ENCODE measurements at places on chromosomes 2 and 18.

- no peak for DNase-seq
Measured at GRCh38 chr2:36912695-36913094, 53.6 kb downstream of the STRN start.

DNA sequence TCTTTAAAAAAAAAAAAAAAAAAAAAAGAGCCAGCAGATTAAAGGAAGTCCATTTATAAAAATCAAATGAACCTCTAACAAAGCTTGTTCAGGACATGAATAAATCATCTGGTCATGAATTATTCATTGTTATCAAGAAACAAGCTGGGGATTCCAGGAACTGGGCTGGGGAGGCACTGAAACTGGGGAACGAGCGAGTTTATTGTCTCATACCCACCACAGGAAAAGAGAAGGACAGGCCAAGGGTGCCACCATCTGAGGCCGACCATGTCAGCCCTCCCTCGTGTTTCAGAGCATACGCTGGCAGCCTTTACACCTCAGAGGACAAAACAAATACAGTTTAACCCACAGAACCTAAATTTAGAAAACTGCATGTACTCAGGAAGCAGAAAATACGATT lies 164.2 kb downstream of the VWC2L start:
- no peak for DNase-seq

GRCh38 chr18:41618147-41618546 lies 336.9 kb upstream of the PIK3C3 start:
- DNase-seq, result no peak

DNA sequence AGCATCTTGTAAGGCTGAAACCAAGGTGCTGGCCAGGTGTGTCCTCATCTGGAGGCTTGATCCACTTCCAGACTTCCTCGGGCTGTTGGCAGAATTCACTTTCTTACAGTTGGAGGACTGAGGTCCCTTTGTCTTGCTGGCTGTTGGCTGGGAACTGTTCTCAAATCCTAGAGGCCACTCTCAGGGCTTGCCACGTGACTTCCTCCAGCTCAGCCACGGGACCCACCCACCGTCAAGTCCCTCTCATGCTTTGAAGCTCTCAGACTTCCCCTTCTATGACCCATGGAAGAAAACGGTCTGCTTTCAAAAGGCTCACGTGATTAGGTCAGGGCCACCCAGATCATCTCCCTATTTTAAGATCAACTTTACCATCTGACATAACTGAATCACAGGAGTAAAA lies 77.1 kb downstream of the SMAD4 start:
- DNase-seq, result no peak

DNA sequence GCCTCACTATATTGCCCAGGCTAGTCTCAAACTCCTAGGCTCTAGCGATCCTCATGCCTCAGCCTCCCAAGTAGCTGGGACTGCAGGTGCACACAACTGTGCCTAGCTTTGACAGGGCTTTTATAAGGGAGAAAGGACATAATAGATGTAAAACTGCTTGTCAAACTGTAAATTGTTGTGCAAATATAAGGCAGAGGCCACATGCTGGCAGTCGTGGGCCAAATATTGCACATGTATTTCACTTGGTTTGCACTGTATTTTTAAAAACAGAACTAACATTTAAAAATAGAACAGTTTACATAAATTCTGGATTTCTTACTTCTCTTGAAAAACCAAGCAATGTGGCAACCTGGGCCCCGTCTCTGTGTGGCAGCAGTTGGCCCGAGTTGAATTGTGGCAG lies 31.2 kb upstream of the MYO3B start:
- DNase-seq, result no peak

DNA sequence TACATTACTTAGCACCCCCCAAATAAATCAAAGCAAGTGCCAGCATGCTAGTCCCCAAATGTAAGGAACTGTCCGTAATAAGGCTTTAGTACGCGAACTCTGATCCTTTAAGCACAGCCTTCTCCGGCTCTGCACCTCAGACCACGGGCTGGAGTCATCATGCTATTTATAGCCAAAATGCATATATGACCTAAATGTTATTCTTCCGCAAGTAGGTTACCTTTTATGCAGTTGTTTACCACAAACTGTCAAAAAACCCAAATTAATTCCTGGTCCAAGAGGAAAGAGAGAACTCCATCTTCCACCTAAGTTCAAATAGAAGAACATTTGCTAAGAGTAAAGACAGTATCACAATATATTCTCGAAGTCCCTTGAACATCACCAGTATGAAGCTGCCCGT lies 42.7 kb downstream of the ZNF516 start:
- DNase-seq, result no peak

- DNase-seq, result no peak
Measured at GRCh38 chr18:40473221-40474029, 1481.6 kb upstream of the PIK3C3 start.

GRCh38 chr2:64947885-64948284 lies 41.3 kb upstream of the SLC1A4 start:
- DNase-seq, result no peak

GRCh38 chr2:101305035-101305434 lies 3.5 kb downstream of the RNF149 start:
- DNase-seq, result no peak

DNA sequence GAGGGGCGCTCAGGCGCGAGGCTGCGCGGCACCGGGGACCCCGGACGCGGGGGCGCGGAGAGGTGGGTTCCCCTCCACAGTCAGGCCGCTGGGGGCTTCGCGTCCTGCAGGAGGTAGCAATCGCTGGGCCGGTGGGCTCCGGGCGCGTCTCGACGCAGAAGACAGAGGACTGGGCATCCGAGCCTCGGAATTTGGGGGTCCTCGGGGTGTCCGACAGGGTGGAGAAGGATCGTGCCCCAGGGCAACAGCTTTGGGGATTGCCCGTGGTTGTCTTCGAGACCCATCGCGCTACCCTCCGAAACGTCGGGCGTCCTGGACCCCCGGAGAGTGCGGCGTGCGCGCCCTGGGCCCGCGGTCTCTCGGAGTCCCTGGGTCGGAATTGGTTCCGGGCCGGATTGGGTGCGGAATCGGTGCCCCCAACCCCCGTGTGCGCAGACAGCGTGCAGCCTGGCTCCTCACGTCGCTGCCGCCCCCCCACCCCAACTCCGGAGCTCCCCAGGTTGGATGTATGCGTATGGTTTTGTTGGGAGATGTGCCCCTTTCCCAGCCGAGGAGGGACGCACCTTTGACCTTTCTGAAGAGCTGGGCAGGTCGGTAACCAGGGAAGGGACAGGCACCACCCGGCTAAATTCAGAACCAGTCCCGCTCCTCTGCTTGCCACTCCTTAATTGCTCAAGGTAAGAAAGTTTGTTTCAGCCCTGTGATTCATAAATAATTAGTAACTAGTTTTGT lies 750 bp downstream of the NPAS2 start:
- no peak for DNase-seq

DNA sequence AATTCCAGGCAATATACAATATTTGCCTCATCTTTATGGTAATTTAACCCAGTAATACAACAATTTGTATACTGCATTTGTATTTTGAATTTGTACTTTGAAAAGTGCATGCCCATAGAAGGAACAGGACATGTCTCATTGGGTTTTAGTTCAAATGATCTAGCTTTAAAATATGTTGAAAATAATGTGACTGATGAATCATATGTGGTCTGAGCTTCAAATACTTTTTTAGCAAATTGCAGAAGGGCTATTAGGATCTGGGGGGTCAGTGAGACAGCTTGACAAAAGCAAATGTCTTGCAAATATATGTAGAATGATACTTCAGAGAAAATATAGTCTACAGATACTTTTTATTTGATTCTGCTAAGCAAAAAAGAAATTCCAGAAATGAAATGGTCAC lies 248.9 kb downstream of the DCC start:
- DNase-seq, result no peak

- DNase-seq, result no peak
Measured at GRCh38 chr2:220814441-220814840, 757.7 kb downstream of the EPHA4 start.

- DNase-seq, result no peak
Measured at GRCh38 chr2:156890529-156891148, 366.9 kb upstream of the GALNT5 start.

GRCh38 chr2:202149155-202149762 lies 76.2 kb downstream of the KIAA2012 start:
- DNase-seq, result no peak

GRCh38 chr18:12754511-12754910 lies 51.7 kb downstream of the PSMG2 start:
- DNase-seq, result no peak

GRCh38 chr18:39455285-39455684 lies 1889.7 kb upstream of the CELF4 start:
- no peak for DNase-seq

GRCh38 chr2:216082805-216083204 lies 1.1 kb downstream of the TMEM169 start:
- no peak for DNase-seq

GRCh38 chr2:69624131-69624530 lies 19.4 kb downstream of the AAK1 start:
- no peak for DNase-seq

DNA sequence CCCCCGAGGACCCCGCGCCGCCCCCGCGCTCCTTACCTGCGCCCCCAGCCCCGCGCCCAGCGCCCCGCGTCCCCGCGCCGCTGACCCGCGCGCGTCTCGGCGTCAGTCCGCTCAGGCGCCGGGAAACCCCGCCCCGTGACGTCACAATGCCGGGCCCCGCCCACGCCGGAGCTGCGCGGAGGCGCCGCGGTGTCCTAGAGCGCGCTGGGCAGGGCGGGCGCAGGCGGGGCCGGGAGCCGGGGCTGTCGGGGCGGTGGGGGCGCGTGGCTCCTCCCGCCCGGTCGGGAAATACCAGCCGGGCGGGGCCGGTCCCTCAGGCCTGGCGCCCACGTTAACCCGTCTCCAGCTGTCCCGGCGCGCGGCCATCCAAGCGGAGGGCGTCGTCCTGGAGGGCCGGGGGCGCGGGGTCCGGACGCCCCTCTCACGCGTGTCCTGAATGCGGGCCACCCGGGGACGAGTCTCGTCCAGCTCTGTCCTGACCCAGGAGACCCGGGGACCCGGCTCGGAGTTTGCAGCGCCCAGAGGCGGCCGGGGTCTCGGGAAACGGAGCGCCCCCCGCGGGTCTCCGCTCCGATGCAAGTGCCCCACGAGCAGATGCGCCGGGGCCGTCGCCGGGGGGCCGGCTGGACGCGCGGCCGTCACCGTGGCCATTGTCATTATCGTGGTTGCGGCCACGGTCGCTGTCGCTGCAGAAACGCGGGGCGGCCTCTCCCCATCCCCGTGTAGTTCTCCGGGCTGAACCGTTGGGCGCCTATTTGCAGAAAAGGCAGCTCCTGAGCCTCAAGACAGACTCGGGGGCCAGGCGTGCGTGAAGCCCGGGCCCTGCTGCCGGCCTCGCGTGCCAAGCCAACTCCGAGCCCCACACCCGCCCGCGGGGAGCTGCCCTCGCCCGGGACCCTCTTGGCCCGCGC lies at the start of gene SLC66A2:
Gene SLC66A2 (minus strand): TSS at position 109 of the 911 bp plus-strand sequence. CDS start 727 bp downstream, outside the sequence.
- DNase-seq, result no peak

DNA sequence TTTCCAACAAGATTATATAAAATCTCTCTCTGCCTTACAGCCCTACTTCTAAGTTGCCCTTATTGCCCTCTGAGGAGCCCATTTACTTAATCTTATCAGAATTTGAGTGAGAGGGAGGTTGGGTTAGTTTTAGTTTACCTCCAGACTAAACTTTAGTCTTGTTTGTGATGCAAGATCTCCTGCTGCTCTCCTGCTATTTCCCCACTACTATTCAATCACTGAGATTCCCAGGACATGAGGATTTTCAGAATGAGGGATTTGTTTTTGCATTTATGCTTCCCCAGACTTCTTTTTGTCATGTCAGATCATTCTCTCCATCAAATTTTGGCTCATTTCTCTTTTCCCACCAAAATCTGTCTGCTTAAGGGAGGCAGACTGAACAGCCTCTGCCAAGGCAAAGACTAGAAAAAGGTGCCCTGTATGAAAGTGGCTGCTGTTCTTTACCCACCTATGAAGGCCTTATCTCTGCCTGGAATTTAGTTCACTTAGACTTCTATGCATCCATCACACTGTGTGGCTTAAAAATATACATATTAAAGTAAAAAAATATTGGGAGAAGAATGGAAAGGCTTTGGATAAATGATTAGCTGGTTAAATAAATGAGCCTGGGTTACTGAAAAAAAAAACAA lies 401.3 kb downstream of the PID1 start:
- DNase-seq, result no peak

GRCh38 chr2:227482638-227483340 lies 10.8 kb downstream of the AGFG1 start:
- no peak for DNase-seq

DNA sequence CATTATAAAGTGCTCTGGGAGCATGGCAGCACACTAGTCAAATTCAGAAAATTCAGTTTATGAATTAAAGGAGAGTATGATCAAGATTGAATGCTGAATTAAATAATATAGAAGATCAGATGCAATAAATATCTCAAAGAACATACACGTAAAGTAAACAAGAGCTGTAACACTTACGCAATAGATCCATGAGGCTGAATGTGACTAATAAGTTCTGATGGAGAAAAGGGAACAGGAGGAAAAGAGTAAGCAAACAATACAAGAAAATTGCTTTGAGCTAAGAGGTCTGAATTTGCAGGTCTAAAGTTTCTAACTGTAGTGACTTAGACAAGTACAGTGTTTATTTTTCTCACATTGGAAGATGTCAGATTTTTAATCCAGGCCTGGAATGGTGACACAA lies 646.7 kb upstream of the ZNF804A start:
- DNase-seq, result no peak

DNA sequence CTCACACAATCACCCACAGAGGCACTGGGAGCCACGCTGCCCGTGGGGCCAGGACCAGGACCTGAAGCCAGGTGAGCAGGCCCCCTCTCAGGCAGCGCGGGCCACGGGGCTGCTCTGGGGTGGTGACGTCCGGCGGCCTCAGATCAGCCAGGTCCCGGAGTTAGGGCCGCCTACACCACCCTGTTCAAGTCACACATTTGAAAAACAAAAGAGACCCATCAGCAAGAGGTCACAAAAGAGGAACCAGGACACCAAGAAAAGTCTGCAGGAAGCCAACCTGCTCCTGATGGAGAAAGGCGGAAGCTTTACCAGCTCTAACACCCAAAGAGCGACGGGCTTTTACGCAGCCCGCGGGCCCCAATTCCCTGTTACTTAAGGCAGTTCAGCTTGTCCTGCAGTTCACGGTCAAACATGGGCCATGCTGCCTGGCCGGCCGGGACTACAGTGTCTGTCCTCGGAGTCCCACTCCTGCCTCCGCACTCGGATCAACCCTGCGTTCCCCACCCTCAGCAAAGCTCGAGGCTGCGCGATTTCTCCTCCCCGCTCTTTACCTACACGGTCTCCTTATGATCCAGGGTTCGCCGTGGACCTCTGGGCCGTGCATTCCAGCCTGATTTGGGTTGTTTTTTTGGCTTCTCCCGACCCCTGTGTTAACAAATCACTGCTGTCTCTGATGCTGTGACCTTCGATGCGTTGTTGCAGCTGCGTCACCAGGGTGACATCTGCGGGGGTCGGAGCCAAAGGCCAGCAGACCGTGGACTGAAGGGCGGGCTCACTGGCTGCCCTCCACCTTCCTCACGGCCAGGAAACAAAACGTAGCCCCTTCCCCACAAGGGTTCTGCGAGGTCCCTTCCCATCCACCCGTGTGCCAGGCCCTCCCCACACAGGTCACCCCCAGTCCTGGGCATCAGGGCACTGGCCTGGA lies 31.0 kb downstream of the SNORC start:
- DNase-seq, result no peak

DNA sequence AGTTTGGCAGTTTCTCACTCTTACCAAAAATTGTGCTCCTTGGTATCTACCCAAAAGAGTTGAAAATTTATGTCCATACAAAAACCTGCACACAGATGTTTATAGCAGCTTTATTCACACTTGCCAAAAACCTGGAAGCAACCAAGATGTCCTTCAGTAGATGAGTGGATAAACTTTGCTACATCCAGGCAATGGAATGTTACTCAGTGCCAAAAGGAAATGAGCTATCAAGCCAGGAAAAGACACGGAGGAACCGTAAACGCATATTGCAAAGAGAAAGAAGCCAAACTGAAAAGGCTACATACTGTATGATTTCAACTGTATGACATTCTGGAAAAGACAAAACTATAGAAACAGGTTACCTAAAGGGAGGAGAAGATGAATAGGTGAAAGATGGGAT lies 36.1 kb downstream of the TMEM163 start:
- no peak for DNase-seq
